Body of pancreas (tissue), 4 donors: ENCODE measurements at places on chromosomes 3 and 15. TPM values are rescaled to one million over a fixed set of nuclear protein-coding genes. Genes with fewer than 3 reads are reported as not detected.

The SMAD6 gene
- 14.0 TPM for total RNA-seq

The COL6A6 gene
- not detected for total RNA-seq

The BCL6 gene
- 45.7 TPM for total RNA-seq

The CA12 gene
- 25.7 TPM for total RNA-seq

The SHF gene
- total RNA-seq, result 2.0 TPM

The C3orf20 gene
- not detected for total RNA-seq

The SERPINI2 gene
- 221 TPM for total RNA-seq

The NISCH gene
- 58.9 TPM for total RNA-seq

The PXYLP1 gene
- 9.9 TPM for total RNA-seq

The COL8A1 gene
- 0.99 TPM for total RNA-seq

The CPNE9 gene
- not detected for total RNA-seq

The TTLL13 gene
- total RNA-seq, result not detected

The MESP2 gene
- total RNA-seq, result 1.8 TPM

The STRC gene
- total RNA-seq, result 0.66 TPM

The FGD5 gene
- total RNA-seq, result 7.8 TPM

The LTK gene
- total RNA-seq, result not detected

The SH3GL3 gene
- total RNA-seq, result 2.3 TPM

The SLC28A2 gene
- total RNA-seq, result 2.3 TPM

The SOX2 gene
- 0.33 TPM for total RNA-seq

The DZIP3 gene
- total RNA-seq, result 8.8 TPM

The SYNM gene
- 8.2 TPM for total RNA-seq

The AHSG gene
- total RNA-seq, result not detected

The GHRL gene
- total RNA-seq, result 3.6 TPM

The CCDC80 gene
- total RNA-seq, result 25.1 TPM

The KLHL24 gene
- total RNA-seq, result 22.7 TPM

The ADCY5 gene
- total RNA-seq, result 18.8 TPM

The CAMK2N2 gene
- total RNA-seq, result 1.6 TPM

The ZCWPW2 gene
- total RNA-seq, result not detected

The CPN2 gene
- total RNA-seq, result not detected

The TPRG1 gene
- 2.1 TPM for total RNA-seq

The CLSTN2 gene
- 14.8 TPM for total RNA-seq

The EID1 gene
- total RNA-seq, result 60.0 TPM

The MELTF gene
- 6.6 TPM for total RNA-seq

The RASL12 gene
- total RNA-seq, result 4.6 TPM

The UBAP1L gene
- 4.6 TPM for total RNA-seq

The RETNLB gene
- not detected for total RNA-seq

The CPA3 gene
- total RNA-seq, result 4.9 TPM

The CYP11A1 gene
- total RNA-seq, result 0.26 TPM
